ENCODE measurements at places on chromosomes 11 and 22.

DNA sequence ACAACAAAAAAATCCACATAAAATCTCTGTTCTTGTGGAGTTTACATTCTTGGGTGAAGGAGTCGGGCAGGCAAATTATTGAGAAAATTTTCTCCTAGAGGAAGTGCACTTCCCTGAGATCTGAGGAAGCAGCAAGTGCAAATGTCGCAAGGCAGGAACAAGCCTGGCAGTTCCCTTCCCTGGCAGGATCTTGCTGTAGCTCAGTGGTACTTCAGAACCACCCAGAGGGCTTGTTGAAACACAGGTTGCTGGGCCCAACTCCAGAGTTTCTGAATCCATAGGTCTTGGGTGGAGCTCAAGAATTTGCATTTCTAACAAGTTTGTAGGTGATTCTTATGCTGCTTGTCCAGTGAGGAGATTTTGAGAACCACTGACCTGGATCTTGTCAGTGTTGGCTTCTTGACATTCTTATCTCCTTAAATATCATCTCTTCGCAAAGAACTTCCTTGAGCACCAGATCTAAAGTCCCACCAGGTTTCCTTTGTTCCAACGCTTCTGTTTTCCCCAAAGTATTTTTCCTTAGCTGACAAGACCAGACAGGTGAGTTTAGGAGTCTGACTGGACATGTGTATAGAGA is 9.6 kb downstream of the QSER1 start:
- no peak for DNase-seq

- DNase-seq, result no peak
Observed at GRCh38 chr22:40008726-40009291, 14.1 kb downstream of the FAM83F start.

- no peak for DNase-seq
Observed at GRCh38 chr11:111538407-111539114, 2.0 kb upstream of the LAYN start.

DNA sequence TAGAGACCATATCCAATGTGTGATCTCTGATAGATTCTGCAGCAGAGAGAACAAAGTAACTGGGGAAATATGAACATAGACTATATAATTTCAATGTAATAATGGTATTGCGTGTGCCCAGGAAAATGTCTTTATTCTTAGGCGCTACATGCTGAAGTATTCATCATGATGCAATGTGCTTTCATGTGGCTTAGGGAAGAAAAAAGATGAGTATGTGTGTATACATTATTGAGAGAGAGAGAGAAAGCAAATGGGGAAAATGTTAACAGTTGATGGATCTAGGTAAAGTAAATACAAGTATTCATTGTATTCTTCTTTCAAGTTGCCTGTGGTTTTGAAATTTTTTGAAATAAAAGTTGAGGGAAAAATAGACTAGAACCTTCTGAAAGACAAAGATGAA is 10.3 kb downstream of the CADM1 start:
- no peak for DNase-seq

GRCh38 chr22:50258361-50259292 is 2.9 kb downstream of the MAPK12 start:
- no peak for DNase-seq

DNA sequence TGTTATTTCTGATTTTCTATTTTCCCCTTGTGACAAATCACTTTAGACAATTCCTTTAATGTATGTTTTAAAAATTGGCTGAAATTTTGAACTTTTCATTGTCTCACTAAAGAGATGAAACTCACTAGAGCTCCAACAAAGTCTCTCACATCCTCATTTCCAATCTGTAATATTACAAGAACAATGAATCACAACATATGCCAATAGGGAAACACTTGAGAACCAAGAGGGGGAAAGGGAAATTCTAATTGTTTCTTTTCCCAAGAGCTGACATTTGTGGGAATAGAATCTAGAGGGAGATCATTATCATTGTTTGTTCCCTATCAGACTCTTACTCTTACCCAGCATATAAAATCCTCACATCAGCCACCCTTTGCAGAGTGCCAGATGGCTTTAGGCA is 28.2 kb downstream of the OR10D3 start:
- no peak for DNase-seq

- DNase-seq, result no peak
Observed at GRCh38 chr22:17419348-17419747, 50.1 kb downstream of the CECR2 start.

DNA sequence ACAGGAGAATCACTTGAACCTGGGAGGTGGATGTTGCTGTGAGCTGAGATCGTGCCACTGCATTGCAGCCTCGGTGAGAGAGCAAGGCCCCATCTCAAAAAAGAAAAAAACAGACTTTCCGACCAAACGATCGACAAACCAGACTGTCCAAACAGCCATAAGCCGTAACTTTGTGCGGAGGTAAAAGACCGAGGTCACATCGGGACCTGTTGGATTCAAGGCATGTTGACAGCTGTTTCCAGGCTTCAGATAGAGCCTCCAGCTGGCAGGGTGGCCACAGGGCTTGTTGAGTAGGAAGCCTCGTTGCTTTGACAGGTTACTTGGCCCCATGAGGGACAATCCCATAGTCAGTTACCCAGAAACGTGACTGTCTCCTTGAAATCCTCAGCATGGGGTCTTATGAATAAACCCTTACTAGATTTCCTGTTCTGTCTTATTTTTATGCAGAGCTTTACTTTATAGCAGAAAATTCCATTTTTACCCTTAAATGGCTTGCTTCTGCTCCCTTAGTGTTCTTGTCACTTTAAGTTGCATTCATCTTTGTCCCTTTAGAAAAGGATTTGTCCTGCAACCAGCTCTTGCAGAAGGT is 22.3 kb downstream of the PPARA start:
- DNase-seq, result no peak

- DNase-seq, result no peak
Observed at GRCh38 chr22:42637555-42637954, 2.8 kb downstream of the ATP5MGL start.
